ENCODE measurements at places on chromosomes 7 and 10.

DNA sequence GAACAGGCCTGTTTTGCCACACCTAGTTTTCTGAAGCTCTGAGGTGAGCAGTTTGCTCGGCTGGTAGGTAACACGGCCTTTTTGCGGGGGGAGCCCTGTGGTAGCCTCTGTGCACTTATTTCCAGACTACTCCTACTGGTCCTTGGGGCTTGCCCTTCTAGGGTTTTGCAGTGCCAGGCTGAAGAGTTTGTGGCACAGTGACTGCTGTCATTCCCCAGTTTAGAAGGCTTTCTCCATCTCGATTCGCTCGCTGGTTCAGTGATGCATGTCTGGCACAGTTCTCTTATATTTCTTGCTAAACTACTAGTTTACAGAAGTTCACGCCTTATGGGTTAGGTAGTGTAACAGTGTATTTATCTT lies 711 bp downstream of the KIF20B start:
- no peak for DNase-seq

- DNase-seq: no peak
These were observed 27.4 kb downstream of the UCMA start for GRCh38 chr10:13206546-13207443.

GRCh38 chr7:93851536-93851935 lies 39.0 kb downstream of the TFPI2 start:
- DNase-seq: no peak

DNA sequence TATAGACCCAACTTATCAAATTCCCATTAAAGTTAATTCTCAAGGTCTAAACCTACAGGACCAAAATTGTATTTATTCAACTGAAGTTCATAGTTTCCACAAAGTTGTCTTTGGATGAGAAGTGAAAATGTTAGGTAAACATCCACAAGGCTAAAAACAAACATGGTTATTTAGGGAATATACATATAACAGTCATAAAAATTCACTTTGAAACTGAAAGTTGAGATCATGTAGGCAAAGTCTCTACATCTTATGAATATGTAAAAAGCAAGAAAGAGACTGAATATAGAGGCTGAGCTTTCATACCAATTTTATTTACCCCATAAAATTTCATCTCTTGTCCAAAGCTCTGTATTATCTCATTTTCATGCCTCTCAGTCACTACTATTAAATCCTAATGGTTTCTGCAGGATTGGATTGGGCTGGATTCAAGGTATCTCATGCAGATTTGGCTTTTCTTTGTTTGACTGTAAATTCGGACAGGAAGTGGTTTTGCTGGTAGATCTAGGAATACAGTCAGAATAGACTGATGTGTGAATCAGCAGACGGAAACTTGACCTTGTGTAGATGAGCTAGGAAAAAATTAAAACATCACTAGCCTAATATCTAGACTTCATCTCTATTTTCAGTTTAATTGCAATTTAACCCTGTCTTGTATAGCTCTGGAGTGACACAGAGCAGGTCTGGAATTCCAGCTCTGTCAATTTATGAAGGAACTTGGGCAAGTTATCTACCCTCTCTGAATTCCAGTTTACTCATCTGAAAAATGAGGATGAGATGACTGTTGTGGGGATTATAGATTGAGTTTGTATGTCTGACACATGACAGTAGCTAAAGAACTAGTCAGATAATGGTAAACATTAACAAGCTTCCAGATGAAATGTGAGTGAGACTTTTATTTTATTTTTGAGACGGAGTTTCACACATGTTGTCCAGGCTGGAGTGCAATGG lies 27.3 kb upstream of the SKAP2 start:
- DNase-seq: no peak

- peak; percentile 79 for DNase-seq
These were observed 102.6 kb downstream of the NEURL1 start for GRCh38 chr10:103595933-103596726.

- no peak for DNase-seq
These were observed 28.1 kb upstream of the NAMPT start for GRCh38 chr7:106312906-106313305.

GRCh38 chr10:23192712-23193434 lies 761 bp downstream of the PTF1A start:
- no peak for DNase-seq

- DNase-seq: no peak
These were observed 8.5 kb upstream of the CAV1 start for GRCh38 chr7:116516324-116516723.

DNA sequence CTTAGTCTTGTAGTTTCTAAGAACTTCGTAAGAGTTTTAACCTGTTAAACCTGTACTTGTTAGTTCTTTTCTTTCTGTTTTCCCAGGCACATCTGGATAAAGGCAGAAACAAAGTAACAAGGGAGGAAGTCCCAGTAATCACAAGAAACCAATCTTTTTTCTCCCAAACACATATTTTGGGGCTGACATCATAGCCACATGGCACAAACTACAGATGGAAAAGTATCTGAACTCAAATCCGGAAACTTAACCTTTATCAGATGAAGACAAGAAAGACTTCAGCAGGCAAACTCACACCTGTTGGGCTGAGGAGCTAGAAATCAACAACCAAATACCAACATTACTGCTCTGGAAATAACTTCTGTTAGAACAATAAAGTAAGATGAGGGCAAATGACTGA lies 67.1 kb downstream of the CUBN start:
- DNase-seq: no peak

DNA sequence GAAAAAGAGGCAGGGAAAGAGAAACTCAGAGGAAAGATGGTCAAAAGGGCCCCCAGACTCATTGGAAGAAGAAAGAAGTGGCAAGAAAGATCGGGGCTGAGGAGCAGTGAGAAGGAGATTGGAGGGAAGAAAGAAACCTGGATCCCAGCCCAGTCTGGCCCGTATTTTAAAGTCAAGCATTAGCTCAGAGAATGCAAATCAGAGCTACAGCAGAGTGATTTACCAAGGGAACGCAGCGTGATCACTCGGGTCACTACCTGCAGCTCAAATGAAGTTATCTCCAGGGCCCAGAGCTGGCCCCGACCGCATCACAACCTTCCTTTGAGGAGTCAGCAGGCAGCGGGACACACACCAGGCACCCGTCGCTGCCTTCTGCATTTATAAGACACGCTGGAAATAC lies 72.8 kb downstream of the CARD11 start:
- no peak for DNase-seq

- no peak for DNase-seq
These were observed 52.5 kb upstream of the FRMD4A start for GRCh38 chr10:14383266-14383665.

DNA sequence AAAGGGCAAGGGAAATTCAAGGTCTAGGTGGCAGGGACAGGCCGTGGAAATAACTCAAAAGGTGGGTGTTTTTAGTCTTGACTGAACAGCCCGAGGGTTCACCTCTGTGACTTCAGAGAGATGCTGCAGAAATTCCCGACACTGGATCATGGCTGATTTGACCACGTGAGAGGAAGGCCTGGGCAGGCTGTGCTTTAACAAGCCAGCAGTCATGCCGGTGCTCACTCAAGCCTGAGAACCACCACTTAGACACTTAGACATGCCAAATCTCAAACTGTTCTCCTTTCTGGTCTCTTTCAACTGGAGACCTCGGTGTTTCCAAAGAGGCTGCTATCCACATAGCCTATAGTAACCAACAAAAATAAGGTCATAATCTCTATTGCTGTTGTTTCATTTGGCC lies 15.4 kb downstream of the TECTB start:
- DNase-seq: no peak

DNA sequence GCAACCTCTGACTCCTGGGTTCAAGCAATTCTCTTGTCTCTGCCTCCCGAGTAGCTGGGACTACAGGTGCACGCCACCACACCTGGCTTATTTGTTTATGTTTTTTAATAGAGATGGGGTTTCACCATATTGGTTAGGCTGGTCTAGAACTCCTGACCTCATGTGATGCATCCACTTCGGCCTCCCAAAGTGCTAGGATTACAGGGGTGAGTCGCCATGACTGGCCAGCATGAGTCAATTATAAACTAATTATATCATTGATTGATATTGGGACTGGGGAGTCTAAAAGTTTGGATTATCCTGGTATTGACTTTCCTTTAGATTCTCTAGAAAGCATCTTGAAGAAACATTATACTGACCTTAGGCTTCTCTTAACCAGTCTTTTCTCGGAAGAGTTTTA lies 73.9 kb upstream of the CCNY start:
- DNase-seq: no peak

GRCh38 chr7:117567781-117568180 lies 88.0 kb downstream of the CFTR start:
- no peak for DNase-seq

DNA sequence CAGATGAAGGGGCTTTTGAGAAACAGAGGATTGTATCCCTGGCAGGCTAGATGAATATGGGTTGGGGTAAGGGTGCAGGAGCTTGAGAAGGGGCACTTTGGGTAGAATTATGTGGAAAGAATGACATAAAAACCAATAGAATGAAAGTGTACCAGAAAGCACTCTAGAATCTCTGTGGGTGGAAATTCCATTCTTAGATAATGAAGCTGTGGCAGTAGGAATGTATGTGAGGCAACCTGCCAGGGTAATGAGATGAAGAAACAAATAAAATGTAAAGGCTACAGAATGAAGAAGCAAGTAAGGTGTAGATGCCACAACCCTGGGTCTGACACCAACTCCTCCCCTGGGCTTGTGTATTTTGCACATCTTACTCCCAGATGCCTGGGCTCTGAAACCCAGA lies 16.8 kb downstream of the NOBOX start:
- DNase-seq: no peak

DNA sequence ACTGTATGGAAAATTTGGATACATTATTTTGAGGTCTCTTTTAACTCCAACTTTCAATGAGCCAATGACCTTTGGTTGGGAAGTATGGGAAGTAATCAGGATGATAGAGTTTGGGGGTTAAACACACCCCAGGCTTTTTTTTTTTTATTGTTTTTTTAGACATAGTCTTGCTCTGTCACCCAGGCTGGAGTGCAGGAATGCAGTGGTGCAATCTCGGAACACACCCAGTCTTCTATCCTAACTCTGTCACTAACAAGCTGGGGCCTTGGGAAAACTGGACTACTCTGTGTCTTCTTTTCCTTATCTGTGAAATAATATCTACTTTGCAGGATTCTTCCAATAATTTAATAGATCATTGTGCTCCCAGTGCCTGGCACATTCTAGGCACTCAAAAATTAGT lies 37.6 kb upstream of the AGBL3 start:
- no peak for DNase-seq

DNA sequence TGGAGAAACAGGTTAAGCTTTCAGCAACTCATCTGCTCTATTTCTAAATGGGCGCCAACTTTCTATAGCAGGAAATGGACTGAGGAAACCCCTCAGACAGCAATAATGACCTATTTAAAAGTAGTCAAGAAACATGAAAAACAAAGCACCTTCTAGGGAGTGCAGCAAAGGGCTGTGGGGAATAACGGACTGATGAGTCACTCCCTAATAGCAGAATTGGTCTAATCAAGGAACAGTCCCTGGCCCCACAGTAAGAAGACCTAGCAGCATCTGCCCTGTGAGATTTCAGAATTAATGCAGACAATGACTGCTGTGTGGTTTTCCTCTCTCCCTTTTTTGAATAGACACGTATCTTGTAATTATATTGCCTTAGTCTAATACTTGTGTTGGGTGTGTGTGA lies 602.9 kb downstream of the IPMK start:
- no peak for DNase-seq

DNA sequence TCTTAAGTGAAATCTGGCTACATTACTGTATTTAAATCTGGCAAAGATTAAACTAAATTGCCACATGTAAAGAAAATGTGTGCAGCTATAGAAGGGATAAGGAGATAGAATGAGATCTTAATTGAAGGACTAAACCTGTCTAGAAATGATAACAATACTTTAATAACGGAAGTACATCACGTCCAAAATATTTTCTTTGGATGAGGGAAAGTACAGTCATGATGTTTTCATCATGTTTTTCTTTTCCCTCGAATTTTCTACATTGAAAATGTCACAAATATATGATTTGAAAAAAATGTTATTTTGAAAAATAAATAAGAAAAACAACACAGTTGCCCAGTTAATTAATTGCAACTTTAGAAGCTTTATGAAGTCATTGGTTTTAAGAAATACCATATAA lies 143.9 kb downstream of the ETV1 start:
- DNase-seq: no peak

DNA sequence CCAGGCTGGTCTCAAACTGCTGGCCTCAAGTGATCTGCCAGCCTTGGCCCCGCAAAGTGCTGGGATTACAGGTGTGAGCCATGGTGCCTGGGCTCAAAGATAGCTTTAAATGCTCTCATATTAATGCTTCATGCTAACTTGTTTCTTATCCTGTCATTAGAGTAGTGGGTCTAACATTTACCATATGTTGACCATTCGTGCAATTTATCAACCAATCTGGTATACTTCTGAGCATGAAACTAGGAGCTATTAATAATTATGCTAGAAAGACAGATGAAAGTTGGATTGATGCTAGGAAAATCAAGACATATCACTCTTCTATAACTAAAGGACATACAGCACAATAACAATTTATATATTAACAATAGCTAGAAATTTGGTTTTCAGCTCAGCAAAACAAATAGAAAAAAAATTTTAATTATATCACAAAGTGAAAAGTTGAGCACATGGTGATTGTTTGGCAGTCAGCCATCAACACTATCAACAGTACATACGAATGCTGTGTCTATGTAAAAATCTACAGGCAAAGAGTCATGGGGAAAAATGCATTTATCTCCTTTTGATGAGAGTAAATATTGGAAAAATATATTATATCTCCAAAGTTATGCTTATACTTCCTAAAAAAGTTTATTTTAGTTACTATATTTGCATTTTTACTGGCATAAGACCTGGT lies 112.1 kb upstream of the ABCB5 start:
- no peak for DNase-seq

GRCh38 chr7:24384362-24385030 lies 100.5 kb downstream of the NPY start:
- DNase-seq: no peak

DNA sequence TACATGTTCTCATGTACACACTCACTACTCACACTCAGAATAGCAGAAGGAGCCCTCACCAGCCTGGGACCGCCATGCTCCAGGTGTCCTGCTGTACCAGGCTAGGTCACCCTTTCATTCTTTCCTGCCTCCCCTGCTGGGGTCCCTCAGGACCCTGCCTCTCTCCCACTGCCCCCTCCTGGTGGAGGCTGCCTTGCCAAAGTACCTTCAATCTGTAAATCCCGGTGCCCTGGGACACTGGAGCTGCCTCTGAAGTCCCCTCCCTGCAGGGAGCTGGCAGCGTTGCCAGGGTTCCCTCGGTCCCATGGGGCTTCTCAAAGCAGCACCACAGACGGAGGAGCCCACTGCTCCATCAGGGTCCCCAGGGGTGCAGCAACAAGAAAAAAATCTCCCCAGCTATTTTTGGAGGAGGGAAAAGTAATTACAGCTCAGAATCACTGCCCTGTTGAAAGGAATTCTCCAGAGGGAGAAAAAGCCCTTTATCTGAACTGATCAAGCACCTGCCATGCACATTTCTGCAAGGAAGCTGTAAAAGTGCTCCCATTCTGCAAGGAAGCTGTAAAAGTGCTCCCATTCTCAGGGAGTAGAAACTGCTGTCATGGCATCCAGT lies 259.9 kb downstream of the PTPRN2 start:
- no peak for DNase-seq

DNA sequence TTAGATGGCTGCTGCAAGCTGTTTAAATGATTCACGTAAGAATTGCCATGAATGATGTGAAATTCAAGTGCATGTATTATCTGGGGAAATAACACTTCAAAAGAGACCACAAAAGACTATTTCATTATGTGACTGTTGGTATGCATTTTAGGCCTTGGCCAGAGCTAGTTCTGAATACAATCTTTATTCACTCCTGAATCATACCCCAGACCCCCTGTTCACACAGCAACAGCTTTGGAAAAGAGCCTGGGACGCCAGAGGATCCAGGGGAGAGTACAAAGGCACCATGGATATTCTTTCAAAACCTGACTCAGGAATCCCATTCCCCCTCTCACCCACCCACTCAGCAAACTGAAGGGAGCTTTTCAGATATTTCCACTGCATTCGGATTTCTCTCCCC lies 377.1 kb upstream of the DPP6 start:
- DNase-seq: no peak

All from psoas muscle (tissue), 8 donors.